OCI-LY7 (cell line): ENCODE measurements at places on chromosomes 13 and 19.
A peak's percentile ranks its signal among the peaks of the same experiment; 100 is the strongest.

- DNase-seq = no peak
Observed at GRCh38 chr13:60590800-60591747, 194.1 kb downstream of the TDRD3 start.

- peak; percentile 60 for DNase-seq
Observed at GRCh38 chr19:41893899-41894298, 10.9 kb downstream of the ARHGEF1 start.

- DNase-seq = no peak
Observed at GRCh38 chr13:106466691-106467426, 68.6 kb downstream of the EFNB2 start.

DNA sequence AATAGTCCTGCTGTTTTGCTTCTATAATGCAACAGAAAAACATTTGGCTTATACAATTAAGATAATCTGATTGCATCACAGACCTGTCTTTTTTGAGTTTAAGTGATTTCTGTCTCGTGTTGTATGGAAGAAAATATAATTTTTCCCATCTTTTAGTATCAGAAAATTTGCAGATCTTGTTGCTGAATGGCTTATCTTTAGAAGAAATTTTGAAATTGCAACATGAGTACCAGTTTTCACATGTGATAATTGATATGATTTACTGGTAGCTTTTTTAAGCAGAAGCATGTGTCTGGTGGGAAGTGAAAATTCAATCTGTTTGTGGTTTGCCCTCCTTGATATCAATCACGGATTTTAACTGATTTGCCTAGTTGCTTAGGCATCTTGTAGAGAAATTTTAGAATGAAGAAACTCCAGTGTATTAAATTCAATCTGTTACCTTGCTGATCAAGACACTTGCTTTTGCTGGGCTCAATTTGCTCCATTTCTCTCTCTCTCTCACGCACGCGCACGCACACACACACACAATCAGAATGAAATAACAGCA, 89.8 kb upstream of the MYCBP2 start:
- DNase-seq = peak; percentile 27

- DNase-seq = no peak
Observed at GRCh38 chr13:102318233-102318632, 83.6 kb downstream of the FGF14 start.

DNA sequence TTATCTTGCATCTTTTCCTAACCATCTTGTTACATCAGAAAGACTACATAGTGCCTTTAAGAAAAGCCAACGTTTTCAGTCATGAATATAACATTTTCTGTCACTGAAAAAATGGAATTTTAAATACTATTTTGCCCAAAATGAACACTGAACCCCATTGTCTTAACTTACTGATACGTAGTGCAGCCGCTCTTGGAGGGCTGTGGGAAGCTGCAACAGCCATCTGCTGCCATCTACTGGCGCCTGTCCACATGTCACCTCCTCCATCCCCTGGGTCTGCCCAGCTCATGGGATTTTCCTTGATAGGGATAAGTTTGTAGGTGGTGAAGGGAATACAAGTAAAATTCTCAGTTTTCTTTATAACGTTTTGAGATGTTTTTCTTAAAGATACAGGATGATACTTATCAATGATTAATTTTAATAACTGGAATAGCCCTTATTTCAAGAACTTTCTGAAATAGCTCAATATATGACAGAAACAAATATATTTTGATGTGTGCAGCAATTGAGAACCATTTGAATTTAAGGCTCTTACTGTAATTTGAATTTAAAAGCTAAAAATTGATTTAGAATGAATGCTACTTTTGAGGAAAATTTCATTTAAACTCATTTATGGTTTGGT, 73.7 kb downstream of the GGACT start:
- peak; percentile 39 for DNase-seq
